ENCODE measurements at places on chromosomes 2 and 18.

DNA sequence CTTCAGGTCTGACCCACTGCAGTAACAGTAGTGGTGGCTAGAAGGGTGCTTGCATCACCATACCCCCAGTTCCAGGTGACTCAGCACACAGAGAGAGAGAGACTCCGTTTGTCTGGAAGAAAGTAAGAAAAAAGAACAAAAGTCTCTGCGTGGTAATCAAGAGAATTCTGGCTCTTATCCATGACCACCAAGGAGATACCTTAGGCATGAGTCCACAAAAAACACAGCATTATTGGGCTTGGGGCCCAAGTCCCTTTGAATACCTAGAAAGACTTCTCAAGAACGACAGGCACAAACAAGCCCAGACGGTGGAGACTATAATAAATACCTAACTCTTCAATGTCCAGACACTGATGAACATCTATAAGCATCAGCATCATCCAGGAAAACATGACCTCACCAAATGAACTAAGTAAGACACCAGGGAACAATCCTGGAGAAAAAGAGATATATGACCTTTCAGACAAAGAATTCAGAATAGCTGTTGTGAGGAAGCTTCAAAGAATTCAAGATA, 21.7 kb upstream of the BAZ2B start:
- no peak for DNase-seq

DNA sequence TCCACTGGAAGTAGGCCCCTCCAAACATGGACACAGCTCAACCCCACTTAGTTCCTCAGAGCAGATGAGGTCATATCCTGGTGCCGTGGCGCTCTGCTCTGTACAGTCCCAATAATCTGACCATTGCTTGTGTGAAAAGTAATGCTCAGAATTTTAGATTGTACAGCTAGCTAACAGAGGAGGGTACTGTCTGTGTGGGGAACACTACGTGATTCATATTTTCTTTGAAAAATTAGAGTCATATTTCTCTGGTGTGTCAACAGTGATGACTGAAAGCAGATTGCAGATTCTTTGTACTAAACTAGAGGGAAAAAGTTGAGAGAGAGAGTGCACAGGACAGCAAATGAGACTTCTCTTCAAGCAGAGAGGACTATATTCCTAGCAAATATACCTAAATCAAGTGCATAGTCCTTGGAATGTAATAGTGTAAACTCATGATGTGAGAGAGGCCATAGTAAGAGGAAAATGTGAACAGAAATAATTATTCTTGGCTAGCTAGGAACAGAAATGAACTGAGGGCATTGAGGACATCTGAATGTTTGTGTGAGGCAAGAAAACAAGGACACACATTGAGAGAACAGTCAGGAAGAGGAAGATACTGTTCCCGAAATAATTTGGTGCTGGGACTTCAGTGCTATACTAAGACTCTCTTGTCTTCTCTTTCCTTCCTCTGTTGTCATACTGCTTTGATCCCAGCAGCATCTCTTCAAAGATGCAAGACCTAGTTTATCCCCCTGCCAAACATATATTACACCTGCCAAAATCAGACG, 157.0 kb upstream of the RND3 start:
- DNase-seq: no peak

- DNase-seq: no peak
Measured at GRCh38 chr2:37464067-37464466, 119.6 kb downstream of the QPCT start.

DNA sequence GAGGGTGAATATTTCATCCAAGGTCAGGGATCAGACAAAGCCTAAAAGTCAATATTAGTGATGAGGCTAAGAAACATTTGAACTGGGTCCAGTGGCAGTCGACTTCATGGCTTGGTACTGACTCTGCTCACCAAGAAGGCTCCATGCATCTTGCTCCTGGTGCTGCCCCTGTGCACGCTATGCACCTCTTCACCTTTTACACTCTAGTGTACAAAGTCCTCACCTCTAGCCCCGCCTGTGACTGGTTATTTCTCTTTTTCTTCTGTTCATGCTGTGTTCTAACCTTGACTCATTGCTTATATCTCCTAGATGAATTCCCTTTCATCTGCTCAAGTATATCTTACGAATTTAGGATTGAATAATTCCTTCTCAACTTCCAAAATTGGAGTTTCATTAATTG, 52.4 kb upstream of the ZNF385B start:
- DNase-seq: no peak

DNA sequence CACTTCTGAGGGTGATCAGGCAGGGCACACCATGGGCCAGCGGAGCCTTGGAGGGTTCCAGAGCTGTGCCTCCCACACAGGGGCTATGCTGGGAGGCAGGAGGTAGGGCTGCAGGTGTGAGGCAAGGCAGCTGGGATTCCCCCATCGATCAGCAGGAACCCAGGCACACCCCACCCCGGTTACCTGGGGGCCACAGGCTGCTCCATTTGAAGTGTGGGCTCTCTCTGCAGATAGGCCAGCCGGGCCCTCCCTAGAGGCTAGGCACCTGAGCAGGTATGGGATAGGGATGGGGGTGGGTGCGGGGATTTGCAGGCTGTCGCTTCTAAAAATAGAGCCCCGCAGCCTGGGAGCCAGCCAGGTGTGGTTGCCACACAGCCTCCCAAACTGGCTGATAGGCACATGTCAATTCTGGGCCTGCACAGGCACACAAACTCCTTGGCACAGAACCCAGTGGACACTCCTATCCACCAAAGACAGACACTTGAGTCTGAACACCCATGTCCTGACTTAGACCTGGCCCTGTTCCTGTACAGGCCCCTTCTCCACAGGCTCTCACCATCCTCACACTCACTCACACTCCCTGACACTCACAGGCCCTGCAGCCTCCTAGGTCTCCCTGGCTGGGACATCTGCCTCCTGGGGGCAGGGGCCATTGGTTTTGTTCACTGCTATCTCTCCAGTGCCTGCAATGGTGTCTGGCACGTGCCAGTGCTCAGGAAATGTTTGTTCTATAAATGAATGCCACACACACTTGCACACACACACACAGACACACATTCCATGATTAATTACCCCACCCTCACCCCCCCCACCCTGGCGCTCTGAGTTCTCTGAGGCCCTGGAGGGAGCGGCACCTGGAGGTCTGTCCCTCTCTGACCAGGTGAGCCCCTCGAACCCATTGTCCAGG, 73.4 kb downstream of the ZFP36L2 start:
- no peak for DNase-seq

GRCh38 chr18:50424877-50425690, 50.2 kb downstream of the SKA1 start:
- no peak for DNase-seq

- DNase-seq: no peak
Measured at GRCh38 chr2:73886357-73886756, 6.5 kb upstream of the ACTG2 start.

- DNase-seq: no peak
Measured at GRCh38 chr2:166419616-166419934, 43.8 kb upstream of the SCN9A start.

DNA sequence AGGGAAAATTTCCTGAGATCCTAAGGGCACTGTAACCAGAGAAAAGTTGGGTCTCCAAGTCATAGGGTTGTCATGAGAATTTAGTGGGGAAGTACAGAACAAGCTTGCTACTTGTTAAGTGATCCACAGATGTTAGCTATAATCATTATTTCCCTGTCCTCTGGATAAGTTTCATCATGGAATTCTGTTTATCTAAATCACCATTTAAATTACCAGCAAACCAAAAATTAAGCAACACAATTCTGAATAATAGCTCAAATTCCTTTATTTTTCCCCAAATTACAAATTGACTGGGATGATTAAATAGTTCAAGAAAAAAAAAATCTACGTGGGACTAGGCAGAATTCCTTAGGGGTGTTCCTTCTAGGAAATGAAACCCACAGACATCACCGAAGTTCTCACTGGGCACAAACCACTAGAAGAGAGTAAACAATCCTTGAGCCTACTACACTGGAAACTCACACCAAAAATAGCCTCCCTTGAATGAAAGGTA, 159.5 kb downstream of the COL6A3 start:
- no peak for DNase-seq

- no peak for DNase-seq
Measured at GRCh38 chr2:128217671-128218070, 101.0 kb downstream of the HS6ST1 start.

- no peak for DNase-seq
Measured at GRCh38 chr2:27105981-27106380, 12.9 kb downstream of the CGREF1 start.

- DNase-seq: peak; percentile 22
Measured at GRCh38 chr2:231297108-231297908, 98.2 kb upstream of the B3GNT7 start.

DNA sequence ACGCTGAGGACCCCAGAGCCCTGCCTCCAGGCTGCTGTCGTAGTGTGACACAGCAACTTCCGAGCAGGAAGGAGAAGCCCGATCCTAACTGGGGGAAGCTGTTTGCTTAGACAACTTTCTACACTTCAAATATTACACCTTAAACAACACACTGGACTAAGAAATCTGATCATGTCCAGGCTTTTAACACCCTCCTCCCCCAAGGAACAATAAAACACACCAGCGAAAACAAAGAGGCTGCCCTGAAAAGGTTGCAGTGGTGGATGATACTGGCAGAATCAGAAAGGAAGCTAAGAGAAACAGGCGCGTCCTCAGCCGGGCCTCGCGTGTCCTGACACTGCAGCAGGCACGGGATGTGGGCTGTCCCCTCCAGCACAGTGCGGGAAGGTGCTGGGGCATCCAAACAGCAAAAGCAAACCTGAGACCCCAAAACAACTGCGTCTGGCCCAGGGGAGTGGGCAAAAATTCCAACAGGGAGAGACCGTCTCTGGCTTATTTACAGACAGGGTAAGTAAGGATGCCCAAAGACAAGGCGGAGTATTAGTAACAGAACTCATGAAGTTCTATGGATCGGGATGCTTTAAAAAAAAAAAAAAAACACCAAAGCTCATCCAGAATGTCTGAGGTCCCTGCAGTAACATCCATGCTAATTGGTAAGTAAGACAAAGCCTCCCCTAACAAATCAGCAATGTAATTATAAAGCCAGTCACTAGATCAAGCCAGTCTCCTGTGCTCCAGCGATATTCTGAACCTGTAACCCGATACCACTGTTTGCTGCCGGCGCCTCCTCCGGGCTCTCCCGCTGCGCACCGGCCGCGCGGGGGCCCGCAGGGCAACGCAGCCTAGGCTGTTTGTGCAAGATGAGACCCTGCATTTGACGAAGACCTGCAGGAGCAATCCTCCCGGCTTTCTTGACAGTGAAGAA, 9.0 kb downstream of the SERTAD2 start:
- peak; percentile 90 for DNase-seq

DNA sequence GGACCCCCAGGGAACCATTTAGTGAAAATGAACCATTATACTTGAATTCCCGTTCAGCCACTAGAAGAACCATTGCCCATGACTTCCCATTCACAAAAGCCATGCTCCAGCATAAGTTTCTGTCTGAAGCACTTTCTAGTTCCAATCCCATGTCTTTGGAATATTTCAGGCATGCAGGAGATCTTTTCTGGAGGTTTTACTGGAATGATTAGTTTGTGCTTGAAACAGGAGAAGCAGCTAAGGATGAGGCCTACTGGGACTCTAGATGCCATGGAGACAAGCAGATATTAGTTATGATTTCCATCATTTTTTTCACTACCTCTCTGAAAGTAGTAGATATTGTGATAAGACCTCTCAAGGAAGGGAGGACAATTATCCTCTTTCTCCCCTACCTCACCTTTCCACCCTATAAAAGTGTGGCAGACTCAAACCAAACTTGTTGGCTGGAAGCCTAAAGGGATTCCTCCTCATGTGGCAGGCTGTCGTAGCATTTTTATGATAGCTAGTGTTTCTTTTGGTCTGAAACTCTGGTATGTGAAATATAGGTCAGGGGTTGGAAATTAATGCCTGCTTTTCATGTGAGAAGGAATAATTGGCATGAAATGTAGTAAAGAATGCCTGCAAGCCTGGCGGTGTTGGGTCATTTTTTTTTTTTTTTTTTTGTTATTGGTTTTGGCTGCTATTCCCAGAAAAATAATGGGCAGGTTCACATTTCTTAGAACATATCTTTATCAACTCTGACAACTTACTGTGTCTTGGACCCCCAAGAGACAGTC, 29.3 kb upstream of the MMADHC start:
- no peak for DNase-seq

DNA sequence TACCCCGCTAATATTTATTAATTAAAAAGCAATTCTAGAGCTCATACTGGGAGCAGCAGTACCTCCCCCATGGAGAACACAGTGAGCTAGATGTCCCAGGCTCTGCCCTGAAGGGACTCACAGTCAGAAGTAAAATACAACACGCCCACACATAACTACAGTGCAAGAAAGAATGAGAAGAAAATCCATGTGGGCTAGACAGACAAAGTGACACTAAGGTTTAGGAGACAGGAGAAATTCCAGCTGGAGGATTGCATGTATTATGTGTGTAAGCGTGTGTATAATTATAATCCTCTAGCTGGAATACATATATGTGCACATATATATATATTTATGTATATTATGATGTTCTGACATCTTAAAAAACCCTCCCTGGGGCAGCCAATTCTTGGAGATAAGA, 15.7 kb downstream of the SOWAHC start:
- DNase-seq: no peak

DNA sequence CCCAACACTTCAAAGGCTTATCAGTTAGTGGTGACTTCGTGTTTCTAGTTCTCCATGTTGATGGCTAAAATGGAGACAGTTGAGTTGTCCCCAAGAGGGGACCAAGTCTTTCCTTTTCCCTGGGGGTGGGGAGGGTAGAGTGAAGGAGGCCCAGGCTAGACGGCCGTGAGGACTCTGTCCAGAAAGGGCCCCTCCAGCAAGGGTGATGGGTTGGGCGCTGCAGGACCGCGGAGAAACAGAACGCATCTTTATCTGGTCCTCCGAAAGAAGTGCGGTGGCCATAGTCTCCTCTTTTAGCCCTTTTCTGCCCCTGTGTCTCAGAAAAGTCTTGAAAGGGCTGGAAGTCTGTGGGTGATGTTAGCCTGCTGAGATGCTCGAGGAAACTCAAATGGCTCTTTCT, 153.2 kb downstream of the GLI2 start:
- DNase-seq: no peak

DNA sequence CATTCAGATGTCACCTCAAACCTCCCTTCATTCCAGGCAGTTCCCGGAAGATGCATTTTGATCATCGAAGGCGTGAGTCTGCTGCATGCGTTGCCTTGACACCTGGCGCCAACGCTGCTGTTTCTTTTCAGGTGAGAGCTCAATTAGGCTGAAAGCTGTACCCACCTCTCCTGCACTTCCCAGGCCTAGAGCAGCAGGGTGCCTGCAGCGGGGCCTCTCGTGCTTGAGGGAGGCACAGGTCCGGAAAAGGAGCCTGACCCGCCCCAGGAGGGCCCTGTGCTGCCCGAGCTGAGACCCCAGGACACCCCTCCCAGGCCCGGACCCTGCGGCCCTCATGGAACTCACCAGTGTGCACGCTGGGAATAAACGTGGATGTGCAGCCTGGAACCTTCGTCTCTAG, 31.4 kb upstream of the KCNG2 start:
- no peak for DNase-seq

- DNase-seq: no peak
Measured at GRCh38 chr2:148282201-148282600, 261.3 kb downstream of the MBD5 start.

GRCh38 chr2:43126817-43127207, 99.6 kb downstream of the ZFP36L2 start:
- no peak for DNase-seq

Measured in right renal pelvis (tissue), 4 donors.